ENCODE measurements at places on chromosomes 16 and 17. TPM values are rescaled to one million over a fixed set of nuclear protein-coding genes. Genes with fewer than 3 reads are reported as not detected.

The HIGD1B gene
- polyA plus RNA-seq: not detected

DNA sequence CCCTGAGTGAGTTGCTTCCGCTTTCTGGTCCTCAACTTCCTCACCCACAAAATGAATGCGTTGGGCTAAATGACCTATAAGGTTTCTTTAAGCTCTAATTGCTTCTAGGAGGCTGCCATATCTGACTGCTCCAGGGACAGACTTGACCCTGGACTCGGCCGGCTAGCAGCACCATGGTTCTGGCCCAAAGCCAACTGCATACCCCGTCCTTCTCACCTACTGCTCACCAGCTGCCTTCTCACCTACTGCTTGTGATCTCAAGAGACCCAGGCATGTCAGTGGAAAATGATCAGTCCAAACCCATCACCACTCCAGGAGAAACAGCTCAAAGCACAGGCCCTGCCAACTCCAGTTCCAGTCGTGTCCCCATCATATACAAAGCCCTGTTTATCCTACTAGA is 124.3 kb upstream of the IRX5 start:
- no peak overlapping the region for H3K27ac ChIP-seq
- no peaks in the 10 kb centered on the region for H3K36me3 ChIP-seq
- DNase-seq: no peak

DNA sequence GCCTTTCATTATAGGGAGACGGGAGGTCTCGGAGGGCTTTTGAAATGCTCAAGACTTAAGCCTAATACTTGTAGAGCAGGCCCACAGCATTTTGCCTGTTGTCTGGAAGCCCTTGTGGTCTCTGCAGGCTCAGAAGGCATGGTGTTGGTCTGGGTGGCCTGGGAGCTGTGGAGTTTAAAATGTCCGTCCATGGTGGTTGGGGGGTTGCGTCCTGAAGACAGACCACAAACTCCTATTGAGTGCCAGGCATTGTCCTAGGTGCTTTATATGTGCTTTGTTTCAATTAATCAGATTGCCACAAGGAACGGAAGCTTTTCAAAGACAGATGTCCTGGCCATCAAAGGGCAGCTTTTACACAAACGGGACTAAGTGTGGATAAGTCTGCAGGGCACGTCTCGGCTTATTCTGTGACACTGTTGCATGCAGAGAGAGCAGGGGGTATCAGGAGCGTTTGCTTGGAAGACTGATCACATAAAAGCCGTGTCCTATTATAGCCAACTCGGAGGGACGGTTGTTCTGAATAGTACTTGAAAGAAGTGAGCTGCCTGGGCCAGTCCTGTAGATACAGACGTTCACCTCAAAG is 7.8 kb downstream of the NTN1 start:
- no peak overlapping the region for H3K27ac ChIP-seq
- H3K27me3 ChIP-seq: peaks cover 21% of the 10 kb centered on the region
- H3K4me1 ChIP-seq: no peaks in the 10 kb centered on the region
- H3K4me3 ChIP-seq: no peak overlapping the region

The FOXJ1 gene
- not detected for polyA plus RNA-seq

- no peak for DNase-seq
- H3K27me3 ChIP-seq: no peaks in the 10 kb centered on the region
- no peak overlapping the region for H3K4me3 ChIP-seq
- no peaks in the 10 kb centered on the region for H3K36me3 ChIP-seq
- H3K4me1 ChIP-seq: peaks cover 36% of the 10 kb centered on the region
Measured at GRCh38 chr16:31143011-31143693, 6.7 kb downstream of the PRSS36 start.

The PER1 gene
- 457 TPM for polyA plus RNA-seq

GRCh38 chr16:69031877-69032301 is 73.6 kb upstream of the HAS3 start:
- H3K36me3 ChIP-seq: peaks cover 17% of the 10 kb centered on the region
- no peak for DNase-seq
- H3K4me3 ChIP-seq: no peak overlapping the region
- H3K27me3 ChIP-seq: no peaks in the 10 kb centered on the region

The ERAL1 gene
- polyA plus RNA-seq: 33.8 TPM

The ZNF286A gene
- polyA plus RNA-seq: 1.3 TPM

GRCh38 chr16:89324056-89325010 is 106.8 kb downstream of the ZNF778 start:
- no peaks in the 10 kb centered on the region for H3K27me3 ChIP-seq
- no peak for DNase-seq
- H3K4me1 ChIP-seq: peaks cover 63% of the 10 kb centered on the region
- H3K36me3 ChIP-seq: peaks cover 14% of the 10 kb centered on the region
- H3K4me3 ChIP-seq: no peak overlapping the region

GRCh38 chr16:72234387-72234786 is 62.4 kb upstream of the PMFBP1 start:
- H3K36me3 ChIP-seq: no peaks in the 10 kb centered on the region
- no peak overlapping the region for H3K4me3 ChIP-seq
- DNase-seq: no peak
- H3K27ac ChIP-seq: no peak overlapping the region

DNA sequence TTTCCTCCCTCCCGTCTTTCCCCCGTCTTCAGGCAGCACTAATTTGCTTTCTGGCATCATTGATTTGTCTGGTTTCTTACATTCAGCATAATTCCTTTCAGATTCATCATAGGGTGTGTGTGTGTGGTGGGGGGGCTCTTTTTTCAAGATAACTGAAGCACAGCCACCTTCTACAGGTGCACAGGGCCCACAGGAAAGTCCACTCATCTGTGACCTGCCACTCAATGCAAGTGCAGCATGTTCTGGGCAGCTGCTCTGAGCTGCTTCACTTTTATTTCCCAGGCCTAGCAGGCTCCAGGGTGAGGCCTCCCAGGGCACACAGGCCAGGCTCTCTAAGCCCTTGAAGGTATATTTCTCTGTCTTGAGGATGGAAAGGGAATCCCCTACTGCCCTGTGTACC is 35.2 kb upstream of the MYH10 start:
- no peak for DNase-seq
- no peaks in the 10 kb centered on the region for H3K27me3 ChIP-seq
- no peaks in the 10 kb centered on the region for H3K36me3 ChIP-seq
- H3K4me3 ChIP-seq: no peak overlapping the region
- no peaks in the 10 kb centered on the region for H3K4me1 ChIP-seq

The SDK2 gene
- 0.01 TPM for polyA plus RNA-seq

DNA sequence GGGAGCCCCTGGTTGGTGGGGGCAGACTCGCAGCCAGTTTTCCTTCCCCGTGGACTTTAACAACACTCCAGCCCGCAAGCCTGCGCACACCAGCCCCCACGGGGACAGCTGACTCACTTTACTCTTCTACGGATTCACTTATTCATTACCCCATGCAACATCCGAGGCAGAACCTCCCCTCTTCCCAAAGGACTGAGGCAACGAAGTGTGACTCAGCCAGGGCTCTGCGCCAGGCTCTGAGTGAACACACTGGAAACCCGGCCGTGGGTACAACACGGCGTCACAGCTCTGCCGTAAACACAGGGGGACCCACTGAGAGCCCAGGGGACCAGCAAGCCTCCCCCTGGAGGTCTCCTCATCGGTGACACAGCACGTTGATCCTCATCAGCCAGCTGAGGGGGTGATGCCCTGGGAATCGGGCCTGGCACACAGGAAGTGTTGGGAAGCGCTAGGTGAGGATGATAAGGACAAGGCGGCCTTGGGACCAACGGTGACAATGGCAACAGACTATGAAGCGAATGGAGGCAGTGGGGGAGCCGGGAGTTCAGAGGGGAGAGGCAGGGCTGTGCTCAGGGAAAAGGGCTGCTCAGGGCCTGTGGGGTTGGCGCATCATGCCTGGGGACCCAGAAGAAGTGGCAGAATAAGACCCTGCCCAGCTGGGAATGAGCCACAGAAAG is 14.6 kb downstream of the COTL1 start:
- DNase-seq: peak; percentile 96
- no peak overlapping the region for H3K4me3 ChIP-seq
- peaks cover 33% of the 10 kb centered on the region for H3K36me3 ChIP-seq
- H3K27ac ChIP-seq: peak overlapping the region; percentile 99

The ABCC6 gene
- 14.7 TPM for polyA plus RNA-seq

DNA sequence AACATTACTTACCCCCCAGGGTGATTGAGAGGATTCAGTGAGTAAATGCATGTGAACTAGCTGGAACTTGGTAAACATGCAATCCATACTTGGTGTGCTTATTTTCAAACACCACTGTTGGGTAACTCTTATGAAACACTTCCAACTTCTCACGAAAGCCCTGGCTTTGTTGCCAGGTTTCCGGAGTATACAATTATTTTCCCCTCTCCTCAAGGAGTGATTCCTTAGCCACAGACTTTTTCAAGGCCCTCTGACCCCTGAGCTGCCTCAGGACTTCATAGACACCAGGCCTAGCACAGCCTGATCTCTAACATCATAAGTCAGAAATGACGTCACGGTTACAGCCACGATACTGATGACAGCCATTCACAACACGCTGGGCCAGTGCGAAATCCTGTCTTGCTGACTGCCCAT is 27.6 kb downstream of the HSD17B2 start:
- H3K27me3 ChIP-seq: no peaks in the 10 kb centered on the region
- no peaks in the 10 kb centered on the region for H3K4me1 ChIP-seq
- DNase-seq: no peak
- H3K27ac ChIP-seq: no peak overlapping the region
- H3K36me3 ChIP-seq: no peaks in the 10 kb centered on the region

- H3K4me1 ChIP-seq: no peaks in the 10 kb centered on the region
- no peak overlapping the region for H3K27ac ChIP-seq
- H3K36me3 ChIP-seq: peaks cover 91% of the 10 kb centered on the region
- DNase-seq: no peak
- no peak overlapping the region for H3K4me3 ChIP-seq
Measured at GRCh38 chr17:11986942-11987329, 10.3 kb downstream of the ZNF18 start.

- H3K27ac ChIP-seq: no peak overlapping the region
- no peak for DNase-seq
- H3K27me3 ChIP-seq: no peaks in the 10 kb centered on the region
- H3K4me1 ChIP-seq: no peaks in the 10 kb centered on the region
Measured at GRCh38 chr17:55344514-55344997, 77.1 kb downstream of the MMD start.

GRCh38 chr16:2458887-2459646 is 842 bp upstream of the TEDC2 start:
- H3K27ac ChIP-seq: no peak overlapping the region
- peaks cover 32% of the 10 kb centered on the region for H3K4me1 ChIP-seq
- peak overlapping the region; percentile 88 for H3K4me3 ChIP-seq
- peaks cover 35% of the 10 kb centered on the region for H3K36me3 ChIP-seq
- H3K27me3 ChIP-seq: no peaks in the 10 kb centered on the region

DNA sequence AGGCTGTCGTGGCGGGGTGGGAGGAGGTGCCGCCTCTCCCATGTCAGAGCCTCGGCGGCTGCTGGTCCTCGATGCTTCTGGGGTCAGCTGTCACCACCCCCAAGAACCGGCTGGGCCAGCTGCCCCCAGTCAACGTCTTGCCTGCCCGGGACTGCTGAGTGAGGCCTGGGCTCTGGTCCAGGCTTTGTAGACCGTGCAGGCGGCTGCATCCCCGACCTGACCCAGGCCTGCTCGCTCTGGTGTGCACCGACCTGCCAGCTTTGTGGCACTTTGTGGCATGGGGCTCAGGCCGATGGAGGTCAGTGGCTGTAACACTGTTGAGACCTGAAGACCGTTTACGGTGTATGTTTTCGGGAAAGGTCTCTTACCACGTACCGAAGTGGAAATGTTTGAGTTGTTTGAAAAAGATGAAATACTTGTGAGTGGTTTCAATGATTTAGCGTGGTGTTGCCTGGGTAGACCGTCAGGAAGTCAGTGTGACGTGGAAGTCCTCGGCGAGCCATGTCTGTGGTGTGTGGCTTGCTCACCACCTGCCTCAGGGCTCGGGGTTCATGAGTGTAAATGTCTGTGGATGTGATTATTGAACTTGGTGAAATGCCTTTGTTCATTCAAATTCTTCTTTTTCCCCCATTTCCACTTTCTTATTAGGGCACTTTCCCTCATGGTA is 53.2 kb upstream of the ZNF750 start:
- peaks cover 17% of the 10 kb centered on the region for H3K36me3 ChIP-seq
- DNase-seq: no peak
- H3K4me1 ChIP-seq: peaks cover 4% of the 10 kb centered on the region
- no peaks in the 10 kb centered on the region for H3K27me3 ChIP-seq
- H3K4me3 ChIP-seq: no peak overlapping the region
- H3K27ac ChIP-seq: no peak overlapping the region

GRCh38 chr17:72794152-72794551 is 298.3 kb downstream of the SLC39A11 start:
- no peaks in the 10 kb centered on the region for H3K4me1 ChIP-seq
- peaks cover 82% of the 10 kb centered on the region for H3K36me3 ChIP-seq
- H3K27ac ChIP-seq: no peak overlapping the region

The TSPAN10 gene
- polyA plus RNA-seq: not detected

DNA sequence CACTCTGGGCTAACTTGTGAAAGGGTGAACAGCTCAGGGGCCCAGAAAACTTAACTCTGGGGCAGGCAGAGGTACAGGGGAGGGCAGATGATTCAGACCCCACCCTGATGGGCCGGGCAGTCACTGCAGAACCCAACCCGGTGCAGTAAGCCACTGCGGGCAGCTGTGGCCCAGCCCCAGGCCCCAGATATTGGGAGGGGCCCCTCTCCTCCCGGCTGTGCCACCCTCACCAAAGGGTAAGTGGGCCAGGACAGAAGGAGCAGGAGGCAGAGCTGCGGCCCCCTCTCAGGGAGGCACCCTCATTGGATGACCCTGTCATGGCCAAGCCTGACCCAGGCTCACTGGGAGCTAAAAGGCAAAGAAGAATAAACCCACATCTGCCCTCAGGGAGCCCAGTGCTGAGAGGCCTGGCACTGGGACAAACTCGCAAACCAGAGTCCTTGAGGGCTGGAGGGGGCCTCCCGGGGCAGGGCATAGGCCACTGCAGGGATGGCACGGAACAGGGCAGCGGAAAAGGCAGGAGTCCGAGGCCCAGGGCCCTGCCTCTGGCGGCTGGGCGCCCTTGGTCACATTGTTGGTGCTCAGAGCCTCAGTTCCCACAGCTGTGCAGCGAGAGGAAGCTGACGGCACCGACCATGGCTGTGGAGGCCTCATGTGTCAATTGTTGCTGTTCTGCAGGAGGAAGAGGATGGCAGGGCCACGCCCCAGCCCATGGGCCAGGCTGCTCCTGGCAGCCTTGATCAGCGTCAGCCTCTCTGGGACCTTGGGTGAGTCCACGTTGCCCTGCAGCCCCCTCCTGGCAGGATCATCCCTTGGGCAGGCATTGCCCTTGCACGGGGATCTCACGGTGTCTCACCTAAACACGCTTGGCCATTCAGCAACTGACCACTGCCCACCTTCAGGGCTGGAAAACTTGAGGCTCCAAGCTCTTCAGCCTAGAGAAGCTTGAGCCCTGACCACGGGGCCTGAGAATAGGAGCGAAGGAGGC is 3.1 kb downstream of the ITGB4 start:
- H3K27ac ChIP-seq: no peak overlapping the region
- DNase-seq: no peak
- no peaks in the 10 kb centered on the region for H3K36me3 ChIP-seq
- H3K4me3 ChIP-seq: no peak overlapping the region

The SRCIN1 gene
- polyA plus RNA-seq: 0.01 TPM
